ENCODE measurements at places on chromosomes 2 and 18. TPM values are rescaled to one million over a fixed set of nuclear protein-coding genes. Genes with fewer than 3 reads are reported as not detected.

IL1RL1 gene
- under 0.01 TPM for total RNA-seq

KIF5C gene
- total RNA-seq: 0.09 TPM

SERPINB13 gene
- not detected for total RNA-seq

AOX1 gene
- 0.43 TPM for total RNA-seq

LIMS1 gene
- total RNA-seq: 441 TPM

UGT1A4 gene
- total RNA-seq: not detected

RGPD4 gene
- not detected for total RNA-seq

PAX3 gene
- 0.33 TPM for total RNA-seq
